ENCODE measurements at places on chromosomes 1 and 21.

DNA sequence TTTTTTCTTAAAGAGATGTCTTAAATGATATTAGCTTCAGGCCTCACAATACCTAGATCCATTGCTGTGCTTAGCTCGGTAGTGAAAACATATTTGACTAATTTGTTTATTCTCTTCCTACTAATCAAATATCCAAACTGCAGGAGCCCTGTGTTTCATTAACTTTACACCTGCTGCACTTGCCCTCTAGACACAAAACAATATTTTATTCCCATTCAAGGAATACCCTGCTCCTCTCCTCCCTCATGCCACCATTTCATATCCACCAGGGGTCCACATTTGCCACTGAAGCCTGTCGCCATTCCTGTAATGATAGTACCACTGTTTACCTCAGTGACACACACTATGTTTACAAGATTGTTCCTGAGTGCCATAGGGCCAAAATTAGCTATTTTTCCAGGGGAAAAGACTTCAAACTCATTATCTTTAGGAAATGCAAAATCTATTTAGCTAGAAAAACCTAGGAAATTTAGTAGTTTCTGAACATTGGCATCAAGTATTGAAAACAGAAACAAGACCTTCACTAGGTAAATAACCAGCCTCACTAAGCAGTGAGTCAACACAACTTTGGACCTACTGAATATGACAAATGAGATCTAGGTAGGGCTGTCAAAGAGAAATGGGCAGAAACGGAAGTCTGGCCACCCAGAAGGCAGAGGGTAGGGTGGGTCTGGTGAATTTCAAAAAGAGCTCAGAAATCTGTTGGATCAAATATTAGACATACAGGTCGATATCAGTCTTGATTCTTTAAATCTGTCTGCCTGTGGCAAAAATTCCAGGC lies 134.6 kb upstream of the KCNK1 start:
- DNase-seq: no peak

- no peak for DNase-seq
These were observed 20.6 kb downstream of the RRP1 start for GRCh38 chr21:43809853-43810504.

GRCh38 chr1:43121256-43121900 lies 50.7 kb downstream of the EBNA1BP2 start:
- no peak for DNase-seq

GRCh38 chr1:202854787-202855186 lies 34.2 kb downstream of the RABIF start:
- no peak for DNase-seq

GRCh38 chr1:47926461-47926999 lies 70.7 kb downstream of the TRABD2B start:
- no peak for DNase-seq

GRCh38 chr1:30686236-30686935 lies 37.0 kb downstream of the MATN1 start:
- no peak for DNase-seq

DNA sequence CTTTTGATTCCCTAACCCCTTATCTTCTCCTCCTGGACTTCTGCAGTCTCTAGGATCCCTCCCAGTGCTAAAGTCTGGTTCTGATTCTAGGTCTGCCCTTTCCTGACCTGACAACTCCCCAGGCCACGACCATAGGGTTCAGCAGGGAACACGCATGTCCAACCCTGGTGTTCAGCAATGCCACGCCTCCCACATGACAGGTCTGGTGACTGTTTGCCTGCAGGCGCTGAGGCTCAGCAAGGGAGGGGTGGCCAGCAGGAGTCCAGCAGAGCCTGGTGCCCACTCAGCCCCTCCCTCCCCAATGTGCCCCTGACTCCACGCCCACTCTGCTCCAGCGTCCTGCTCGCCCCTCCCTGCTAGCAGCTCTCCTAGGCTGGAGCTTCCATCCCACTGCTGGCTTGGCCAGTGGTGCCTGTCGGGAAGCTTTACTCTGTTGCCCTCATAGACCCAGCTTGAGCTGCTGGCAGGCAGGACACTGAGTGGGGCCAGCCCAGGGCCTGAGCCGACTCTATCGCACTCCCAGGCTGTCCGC lies 17.3 kb downstream of the SLC9A1 start:
- DNase-seq: no peak

DNA sequence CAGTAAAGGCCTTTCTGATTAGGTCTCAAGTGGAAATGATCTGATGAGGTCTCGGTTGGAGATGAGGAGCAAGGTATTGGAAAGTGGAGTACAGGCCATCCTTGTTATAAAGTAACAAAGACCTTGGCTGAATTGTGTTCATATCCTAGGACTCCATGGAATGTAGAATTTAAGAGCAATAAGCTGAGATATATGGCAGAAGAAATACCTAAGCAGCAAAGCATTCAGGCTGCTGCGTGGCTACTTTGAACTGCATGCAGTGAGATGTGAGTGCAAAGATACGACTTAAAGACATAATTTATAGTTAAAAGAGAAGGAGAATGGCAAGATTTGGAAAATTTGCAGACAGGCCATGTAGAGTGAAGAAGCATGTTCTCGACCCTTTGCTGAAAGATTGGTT lies 11.2 kb upstream of the XPR1 start:
- DNase-seq: no peak

- peak; percentile 51 for DNase-seq
These were observed 4.8 kb upstream of the TMCO1 start for GRCh38 chr1:165773324-165773965.

GRCh38 chr1:152374451-152374850 lies 14.6 kb upstream of the FLG2 start:
- DNase-seq: no peak

DNA sequence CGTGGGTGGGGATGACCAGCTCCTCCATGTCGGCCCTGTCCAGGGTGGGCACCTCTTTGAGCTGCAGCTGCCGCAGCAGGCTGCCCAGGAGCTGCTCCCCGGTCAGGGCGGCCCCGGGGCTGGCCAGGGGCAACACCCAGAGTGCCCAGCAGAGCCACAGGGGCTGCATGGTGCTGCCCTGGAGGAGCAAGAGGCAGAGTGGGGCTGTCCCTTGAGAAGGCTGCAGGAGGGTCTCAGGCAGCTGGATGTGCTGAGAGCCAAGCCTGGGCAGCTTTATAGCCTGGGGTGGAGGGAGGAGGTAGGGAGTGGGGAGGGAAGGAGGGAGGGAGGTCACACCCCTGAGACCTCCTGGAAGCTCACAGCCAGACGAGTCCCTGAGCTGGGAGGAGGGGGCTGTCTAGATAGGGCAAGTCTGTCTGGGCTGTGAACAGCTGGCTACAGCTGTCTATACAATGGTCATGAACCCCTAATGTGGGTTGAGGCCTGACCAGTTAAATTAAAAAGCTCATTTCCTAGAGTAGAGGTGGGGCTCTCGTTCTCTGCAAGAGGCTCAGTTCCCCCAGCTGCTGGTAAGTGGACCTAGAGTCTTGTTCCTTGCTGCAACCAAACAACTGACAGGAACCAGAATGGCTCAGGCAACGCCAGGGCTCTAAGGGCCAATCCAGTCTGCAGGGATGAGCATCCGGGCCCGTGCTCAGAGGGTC lies at the start of gene LEFTY1:
LEFTY1 (minus strand) TSS at position 249 of the 704 bp plus-strand sequence; CDS start at position 169, 80 bp downstream.
- DNase-seq: no peak

DNA sequence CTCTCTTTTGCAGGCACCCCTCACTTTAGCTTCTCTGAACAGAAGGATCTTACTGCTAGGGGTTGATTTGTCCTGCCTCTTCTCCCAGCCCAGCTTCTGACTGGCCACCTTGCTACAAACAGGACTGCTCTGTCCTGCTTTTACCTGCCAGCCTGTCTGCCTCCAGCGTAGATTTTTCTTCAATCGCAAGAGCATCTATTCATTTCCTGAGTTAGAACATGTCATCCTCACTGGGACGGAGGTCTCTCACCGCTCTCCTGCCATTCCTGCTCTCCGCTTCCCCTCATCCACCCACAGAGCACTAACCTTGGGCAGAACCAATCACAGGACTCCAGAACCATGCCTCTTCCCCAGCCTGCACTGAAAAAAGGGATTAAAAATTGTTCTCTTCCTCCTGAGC lies 3.5 kb upstream of the ATP1B1 start:
- DNase-seq: no peak

DNA sequence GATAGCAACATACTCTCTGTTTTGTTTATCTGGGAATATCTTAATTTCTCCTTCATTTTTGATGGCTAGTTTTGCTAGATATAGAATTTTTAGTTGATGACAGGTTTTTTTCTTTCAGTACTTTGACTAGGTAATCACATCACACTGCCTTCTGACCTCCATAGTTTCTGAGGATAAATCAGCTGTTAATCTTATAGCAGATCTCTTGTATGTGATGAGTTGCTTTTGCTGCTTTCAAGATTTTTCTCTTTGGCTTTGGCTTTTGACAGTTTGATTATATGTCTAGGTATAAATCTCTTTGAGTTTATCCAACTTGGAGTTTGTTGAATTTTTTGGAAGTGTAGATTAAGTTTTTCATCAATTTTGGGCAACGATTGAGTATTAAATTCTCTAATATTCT lies 142.6 kb downstream of the ZNF644 start:
- no peak for DNase-seq

DNA sequence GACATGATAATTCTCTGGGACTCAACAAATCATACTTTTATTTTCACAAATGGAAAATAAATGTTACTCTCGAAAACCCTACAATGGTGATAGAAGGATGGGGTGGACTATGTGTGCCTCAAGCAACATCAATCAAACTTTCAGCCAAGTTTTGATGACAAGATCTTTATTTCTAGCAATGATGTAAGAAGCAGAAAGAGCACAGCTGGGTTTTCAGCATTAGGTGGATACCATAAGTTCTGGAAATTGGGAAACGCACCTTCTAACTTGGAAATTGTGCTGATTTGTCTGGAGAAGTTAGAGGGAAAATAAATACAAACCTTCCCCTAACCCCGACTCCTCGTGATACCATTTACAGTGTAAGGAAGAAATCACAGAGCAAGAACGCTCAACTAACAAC lies 320.3 kb downstream of the PAPPA2 start:
- no peak for DNase-seq

- no peak for DNase-seq
These were observed 21.5 kb downstream of the RAP1GAP start for GRCh38 chr1:21647431-21648351.

- no peak for DNase-seq
These were observed 6.5 kb upstream of the RPTN start for GRCh38 chr1:152165286-152166077.

DNA sequence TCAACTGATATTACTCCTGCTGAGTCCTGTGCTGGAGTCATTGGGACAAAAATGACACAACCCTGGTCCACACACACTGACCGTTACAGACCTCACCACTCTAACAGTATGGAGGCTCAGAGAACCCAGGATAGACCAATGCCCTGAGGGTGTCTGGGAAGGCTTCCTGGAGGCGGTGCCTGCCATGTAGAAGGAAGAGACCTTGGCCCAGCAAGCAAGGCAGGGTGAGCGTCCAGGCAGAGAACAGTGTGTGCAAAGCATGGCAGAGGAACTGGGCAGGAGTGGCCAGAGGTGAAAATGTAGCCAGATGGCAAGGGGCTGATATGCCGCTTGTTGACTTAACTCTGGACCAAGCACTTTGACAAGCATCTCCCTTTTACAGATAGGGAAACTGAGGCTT lies 85.5 kb downstream of the VWA5B1 start:
- DNase-seq: no peak

DNA sequence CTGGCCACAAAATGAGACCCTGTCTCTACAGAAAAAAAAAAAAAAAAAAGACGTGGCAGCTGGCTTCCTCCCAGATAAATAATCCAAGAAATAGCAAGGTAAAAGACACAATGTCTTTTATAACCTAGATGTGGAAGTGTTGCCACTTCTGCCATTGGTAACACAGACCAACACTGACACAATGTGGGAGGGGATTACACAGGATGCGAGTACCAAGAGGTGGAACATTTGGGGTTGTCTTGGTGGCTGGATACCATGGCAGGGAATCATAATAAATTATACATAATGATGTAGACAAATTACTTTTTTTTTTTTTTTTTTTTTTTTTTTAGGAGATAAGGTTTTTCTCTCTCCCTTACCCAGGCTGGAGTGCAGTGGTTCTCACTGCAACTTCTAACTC lies 6.0 kb upstream of the NEXN start:
- DNase-seq: no peak

DNA sequence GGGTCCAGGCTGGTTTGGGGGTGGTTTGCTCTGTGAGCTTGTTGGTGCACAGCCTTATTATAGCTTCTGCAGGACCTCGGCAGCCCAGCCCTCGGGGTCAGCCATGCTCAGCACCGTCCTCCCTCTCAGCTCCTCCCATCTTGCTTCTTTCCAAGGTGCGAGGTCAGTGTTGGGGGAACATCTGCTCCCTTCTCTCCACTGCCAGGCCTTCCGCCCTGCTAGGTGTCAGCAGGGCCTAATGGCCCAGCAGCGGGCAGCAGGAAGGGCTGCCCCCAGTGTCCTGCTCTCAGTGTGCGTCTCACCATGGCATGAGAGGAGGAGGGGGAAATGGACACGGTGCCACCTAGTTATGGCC lies 36.5 kb upstream of the LRRC3 start:
- DNase-seq: no peak

DNA sequence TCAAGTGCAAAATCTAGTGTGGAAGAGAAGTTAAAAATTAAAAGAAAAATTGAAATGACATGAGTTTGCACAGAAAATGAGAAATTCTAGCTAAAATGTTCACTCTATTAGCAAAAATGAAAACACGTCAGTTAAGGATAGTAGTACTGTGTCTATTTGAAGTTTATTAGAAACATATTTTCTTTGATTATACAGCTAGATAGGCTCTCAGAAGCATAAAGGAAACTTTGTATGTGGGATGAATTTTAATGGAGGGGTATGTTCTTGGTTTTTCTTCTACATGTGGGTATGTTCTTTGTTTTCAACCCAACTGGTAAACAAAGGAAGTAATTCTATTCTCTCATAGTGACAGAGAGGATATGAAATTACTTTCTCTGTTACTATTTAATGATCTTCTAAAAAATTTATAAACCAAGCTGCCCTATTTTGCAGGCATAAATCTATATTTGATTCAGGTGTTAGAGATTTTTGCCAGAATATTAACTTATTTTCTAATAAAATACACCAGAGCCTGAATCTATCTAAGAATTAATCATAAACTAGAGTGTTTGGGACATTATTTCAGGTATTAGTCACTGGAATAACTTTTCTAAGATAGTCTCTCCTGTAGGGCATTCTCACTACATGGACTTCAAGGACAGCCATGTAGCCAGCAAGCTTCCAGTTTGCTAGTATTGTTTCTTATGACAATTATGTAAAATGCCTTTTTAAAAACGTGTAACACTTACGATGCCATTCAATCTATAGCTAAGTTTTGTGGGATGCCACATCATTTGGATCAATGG lies 15.8 kb downstream of the GPSM2 start:
- DNase-seq: no peak

GRCh38 chr1:212346601-212347000 lies 61.4 kb downstream of the PPP2R5A start:
- DNase-seq: no peak

- no peak for DNase-seq
These were observed 149.4 kb upstream of the ZC3H12A start for GRCh38 chr1:37325010-37325409.
